ENCODE measurements at places on chromosomes 7 and 10. TPM values are rescaled to one million over a fixed set of nuclear protein-coding genes. Genes with fewer than 3 reads are reported as not detected.

DNA sequence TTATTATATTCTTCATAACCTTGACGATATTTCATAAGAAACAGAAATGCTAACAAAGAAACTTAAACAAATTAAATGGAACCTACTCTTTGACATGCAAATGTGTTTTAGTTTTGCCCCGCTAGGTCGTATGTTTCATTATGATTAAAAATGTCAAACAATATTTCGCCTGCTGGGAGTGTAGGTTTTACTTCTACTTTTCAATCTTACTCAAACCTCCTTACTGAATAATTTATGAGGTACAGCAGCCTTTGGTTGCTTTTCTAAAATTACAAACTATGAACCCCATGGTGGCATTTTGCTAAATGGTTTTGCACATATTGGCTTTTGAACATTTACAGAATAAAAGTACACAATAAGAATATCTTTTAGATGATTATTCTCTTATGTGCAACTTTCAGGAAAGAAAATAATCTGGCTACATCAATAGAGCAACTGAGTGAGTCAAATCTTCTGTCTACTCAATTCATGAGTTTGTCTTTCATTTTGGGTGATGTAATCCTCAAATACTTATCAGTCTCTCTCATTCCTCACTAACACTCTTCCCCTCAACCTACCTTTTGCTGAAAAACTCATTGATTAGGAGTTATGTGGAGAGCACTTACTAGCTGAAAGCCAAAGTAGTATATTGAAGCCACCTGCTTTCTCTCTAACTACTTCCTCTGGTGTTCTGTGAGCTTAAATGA, 1226.4 kb downstream of the XPNPEP1 start:
- no peak for DNase-seq

DNA sequence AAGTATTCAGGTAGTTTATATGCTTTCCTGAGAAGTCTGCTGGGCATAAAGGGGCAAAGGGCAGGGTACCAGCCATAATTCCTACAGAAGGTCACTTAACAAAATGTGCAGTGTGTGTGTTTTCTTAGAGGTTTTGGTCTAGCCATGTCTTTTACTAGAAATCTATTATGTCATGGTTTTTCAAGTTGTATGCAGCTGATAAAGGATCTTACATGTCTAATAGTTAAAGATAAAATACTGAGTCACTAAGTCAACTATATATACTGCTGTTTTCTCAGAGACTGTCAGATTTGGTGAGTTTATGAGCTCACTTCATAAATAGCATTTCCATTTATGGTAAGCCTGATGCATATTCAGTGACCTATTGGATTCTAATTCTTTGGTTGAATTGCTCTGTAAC, 7.7 kb downstream of the CASP2 start:
- DNase-seq: no peak

DNA sequence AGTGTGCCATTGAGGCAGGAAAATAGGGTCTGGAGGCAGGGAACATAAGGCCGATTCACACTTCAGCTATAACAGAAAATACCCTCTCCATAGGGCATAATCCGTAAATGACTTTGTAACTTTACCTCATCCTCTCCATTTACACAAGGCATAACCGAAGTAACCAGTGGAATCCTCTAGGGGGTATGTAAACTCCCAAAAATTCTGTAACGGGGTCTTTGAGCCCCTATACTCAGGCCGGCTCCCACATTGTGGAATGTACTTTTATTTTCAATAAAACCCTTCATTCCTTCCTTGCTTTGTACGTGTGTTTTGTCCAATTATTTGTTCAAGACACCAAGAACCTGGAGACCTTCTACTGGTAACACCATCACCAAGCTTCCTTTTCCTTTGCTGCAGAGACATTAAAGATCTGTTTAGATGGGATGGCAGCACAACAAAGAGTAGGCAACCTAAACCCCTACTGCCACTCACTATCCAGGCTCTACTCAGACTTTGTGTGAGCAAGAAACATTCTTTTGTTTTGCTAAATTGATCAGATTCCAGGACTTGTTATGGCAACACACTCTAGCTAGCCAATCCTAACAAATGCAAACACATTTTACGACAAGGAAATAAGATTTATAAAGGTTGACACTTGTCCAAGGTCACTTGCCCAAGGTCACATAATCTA, 99.3 kb downstream of the DGKI start:
- no peak for DNase-seq

DNA sequence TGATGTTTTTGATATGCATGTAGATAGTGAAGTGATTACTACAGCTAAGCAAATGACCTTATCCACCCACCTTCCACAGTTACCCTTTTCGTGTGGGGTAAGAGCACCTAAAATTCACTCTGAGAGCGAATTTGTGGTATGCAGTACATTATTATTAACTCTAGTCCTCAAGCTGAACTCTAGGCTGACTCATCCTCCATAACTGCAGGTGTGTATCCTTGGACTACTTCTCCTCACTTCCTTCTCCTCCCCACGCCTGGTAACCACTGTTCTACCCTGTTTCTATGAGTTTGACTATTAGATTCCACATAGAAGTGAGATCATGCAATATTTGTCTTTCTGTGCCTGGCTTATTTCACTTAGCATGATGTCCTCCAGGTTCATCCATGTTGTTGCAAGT, 484.6 kb downstream of the GATA3 start:
- DNase-seq: no peak

GRCh38 chr10:121435099-121435875, 163.0 kb downstream of the FGFR2 start:
- DNase-seq: no peak

DNA sequence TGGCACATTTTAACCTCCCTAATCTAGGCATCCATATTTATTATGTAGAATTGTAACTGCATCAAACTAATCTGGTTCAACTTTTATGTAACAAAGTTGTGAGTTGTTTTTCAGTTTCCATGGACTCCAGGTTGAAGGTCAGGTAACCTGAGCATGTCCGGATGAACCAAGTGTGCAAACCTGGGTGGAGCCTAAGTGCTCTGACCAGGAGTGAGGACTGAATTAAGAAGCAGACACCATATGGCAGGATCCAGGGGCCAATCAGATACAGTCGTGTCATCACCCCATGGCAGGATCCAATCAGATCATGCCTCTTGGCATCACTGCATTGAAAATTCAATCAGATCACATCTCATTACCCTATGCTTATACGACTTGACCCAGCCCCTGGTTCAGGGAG, 41.2 kb upstream of the PHYHIPL start:
- no peak for DNase-seq

GRCh38 chr10:58952747-58953466, 223.5 kb upstream of the PHYHIPL start:
- DNase-seq: no peak

DNA sequence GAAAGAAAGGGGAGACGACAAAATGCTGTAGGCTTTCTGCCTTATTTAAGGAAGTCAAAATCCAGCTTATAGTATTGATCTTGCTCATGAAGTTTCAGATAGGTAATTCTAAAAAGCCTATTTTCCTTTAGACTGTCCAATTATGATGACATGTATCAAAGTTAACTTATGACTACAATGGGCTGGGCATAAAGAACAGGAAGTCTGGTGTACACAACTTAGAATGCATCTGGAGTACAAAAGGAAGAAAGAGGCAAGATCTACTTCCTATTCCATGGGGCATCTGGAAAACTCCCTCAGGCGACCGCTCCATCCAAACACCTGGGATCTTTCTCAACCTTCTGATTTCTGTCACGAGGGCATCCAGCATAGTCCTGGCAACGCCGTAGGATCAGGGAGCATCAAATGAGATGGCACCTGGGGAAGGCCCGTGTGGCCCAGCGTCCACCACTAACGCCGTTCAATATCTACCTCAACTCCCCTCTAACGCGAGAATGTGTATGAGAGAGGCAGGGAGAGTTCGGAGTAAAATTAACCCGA, 512 bp downstream of the FAM24B start:
- DNase-seq: no peak

DNA sequence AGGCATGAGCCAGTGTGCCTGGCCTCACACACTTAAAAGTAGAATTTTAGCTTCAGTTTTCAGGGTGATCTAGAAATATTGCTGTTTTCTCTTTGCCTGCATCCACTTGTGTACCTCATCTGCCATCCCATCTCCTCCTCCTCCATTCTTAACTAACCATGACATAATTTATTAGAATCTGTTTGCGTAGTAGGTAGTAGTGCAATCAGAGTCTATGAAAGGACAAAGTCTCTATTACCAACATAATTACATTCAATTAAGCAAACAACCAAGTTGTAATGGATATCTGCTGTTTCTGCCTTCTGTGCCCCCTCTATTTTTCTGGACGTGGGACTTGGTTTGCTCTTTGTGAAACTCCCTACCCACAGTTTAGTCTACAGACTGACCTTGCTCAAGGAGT, 72.9 kb downstream of the CDK14 start:
- DNase-seq: no peak

DNA sequence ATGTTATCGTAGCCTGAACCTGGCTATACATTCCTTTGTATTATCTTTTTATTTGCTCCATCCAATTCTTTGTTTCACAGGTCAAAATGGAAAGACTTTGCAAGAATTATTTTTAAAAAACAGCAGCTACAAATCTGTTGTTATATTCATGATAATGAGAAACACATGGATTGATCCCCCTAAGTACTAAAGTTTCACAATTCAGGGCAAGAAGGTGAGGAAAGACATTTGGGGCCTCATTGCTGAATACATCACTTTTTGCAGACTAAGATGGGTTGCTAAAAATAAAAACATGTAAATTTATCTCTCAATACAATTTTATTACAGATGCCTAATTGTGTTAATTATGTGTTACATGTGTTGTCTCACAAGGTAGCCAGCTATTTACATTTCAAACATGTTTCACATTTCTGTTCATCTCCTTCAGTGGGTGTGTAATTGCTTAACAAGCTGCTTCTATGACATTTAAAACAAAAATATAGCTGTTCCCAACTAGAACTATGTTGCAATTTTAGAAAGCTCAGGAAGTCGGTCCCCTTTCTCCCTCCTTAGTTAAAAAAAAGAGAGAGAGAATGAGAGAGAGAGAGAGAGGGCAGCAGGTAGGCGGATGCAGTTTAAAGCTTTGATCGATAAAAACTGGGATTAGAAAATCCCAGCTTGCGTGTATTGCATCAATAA, 606.3 kb upstream of the FZD8 start:
- no peak for DNase-seq

DNA sequence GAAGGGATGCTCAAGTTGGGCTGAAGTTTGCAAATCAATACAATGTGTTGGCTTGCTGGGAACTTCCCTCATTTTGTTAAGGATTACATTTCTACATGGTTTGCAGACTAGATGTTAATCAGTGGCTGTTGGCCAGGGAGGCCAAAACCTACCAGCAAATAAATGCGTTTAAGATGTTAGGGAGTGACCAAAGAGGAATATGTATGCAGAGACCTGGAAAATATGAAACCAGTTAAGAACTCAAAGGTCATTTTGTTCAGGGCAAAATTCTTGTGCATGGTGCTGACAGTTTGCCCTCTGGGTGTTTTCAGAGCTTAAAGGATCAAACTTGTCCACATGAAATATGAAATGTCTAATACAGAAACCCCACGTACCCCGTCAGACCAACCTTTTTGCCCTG, 30.3 kb downstream of the GATA3 start:
- no peak for DNase-seq

DNA sequence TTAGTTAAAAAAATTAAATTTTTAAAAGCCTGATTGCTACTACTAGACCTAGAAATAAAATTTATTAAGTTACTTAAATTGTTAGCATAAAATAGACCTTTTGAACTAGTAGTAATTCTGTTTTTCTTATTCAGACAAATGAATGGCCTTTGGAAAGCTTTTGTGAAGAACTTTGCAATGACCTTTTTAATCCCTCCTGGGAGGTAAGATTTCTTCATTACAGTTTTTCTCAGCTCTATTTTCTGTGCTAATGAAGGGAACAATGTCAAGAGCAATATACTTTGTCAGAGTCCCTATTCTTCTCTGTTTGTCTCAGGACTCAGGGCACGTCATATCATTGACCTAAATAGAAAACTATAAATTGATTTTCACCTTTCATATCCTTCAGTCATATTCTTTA, 33.5 kb downstream of the BTAF1 start:
- DNase-seq: no peak

- no peak for DNase-seq
Observed at GRCh38 chr10:79329529-79329928, 17.7 kb upstream of the PPIF start.

GRCh38 chr10:34319197-34319846, 495.8 kb downstream of the PARD3 start:
- DNase-seq: no peak

CACNB2 gene
- 20.6 TPM for total RNA-seq

HTR7 gene
- total RNA-seq: 0.16 TPM

FMC1 gene
- total RNA-seq: 29.4 TPM

OPALIN gene
- not detected for total RNA-seq

ATG9B gene
- total RNA-seq: 0.13 TPM
